ENCODE measurements at places on chromosomes 11 and 22.

DNA sequence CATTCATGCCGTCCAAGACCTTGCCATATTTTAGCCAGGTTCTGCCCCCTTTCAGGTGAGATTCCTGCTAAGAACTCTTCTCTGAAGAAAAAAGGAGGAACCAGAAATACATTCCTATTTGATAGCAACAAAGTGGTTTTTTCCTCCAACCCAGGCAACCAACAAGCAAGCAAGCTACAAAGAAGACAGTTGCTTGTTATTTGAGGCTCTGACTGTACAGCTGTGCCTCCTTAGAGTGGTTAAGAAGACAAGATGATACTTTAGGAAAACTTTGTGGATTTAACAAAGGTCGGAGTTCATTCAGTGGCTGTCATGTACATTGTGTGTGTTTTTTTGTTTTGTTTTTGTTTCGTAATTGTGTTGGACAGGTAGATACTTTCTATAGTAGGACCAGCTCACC is 21.7 kb downstream of the TEAD1 start:
- no peak for DNase-seq

- no peak for DNase-seq
These were observed 101.7 kb upstream of the CD82 start for GRCh38 chr11:44463751-44464150.

DNA sequence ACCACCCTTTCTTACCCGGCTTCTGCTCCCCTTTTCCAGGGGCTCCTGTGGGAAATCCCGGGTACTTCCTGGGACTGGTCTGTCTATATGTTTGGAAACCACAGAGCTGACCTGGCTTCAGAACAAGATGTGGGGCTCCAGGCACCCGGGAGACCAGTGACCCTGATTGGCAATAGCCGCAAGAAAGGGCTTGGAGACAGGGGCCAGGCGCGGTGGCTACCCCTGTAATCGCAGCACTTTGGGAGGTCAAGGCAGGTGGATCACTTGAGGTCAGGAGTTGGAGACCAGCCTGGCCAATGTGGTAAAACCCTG is 3.2 kb upstream of the NEAT1 start:
- no peak for DNase-seq

DNA sequence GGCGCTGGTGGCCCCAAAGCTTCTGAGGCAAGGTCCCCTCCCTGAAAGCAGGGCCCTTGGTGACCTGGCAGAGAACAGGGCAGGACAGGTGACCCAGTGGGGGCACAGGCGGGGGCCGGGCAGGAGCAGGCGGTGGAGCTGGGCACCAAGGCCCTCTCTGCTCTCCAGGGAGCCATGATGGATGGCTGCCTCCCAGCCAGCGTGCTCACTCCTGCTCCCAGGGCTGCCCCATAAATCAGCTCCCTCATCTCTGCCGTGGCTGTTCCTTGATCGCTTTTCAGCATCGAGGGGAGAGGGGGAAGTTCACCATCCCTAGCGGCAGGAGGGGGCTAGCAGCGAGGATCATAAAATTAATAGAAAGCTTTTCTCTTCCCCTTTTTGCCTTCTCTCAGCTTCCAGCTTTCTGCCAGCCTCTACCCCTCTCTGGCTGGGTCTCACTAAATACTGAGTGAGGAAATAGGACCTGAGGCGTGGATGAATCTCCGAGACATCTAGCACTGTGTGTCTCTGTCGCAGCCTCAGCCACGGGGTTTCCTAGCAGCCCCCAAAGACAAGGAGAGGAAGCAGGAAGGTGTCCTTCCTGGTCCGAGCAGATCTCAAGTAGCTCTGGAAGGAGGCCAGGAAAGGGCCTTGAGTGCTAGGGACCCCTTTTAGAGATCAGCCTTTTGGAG is 22.2 kb upstream of the ELFN2 start:
- DNase-seq = no peak

- DNase-seq = no peak
These were observed 875 bp upstream of the STT3A start for GRCh38 chr11:125591649-125592304.

GRCh38 chr11:102204174-102204573 is 93.9 kb downstream of the YAP1 start:
- no peak for DNase-seq

DNA sequence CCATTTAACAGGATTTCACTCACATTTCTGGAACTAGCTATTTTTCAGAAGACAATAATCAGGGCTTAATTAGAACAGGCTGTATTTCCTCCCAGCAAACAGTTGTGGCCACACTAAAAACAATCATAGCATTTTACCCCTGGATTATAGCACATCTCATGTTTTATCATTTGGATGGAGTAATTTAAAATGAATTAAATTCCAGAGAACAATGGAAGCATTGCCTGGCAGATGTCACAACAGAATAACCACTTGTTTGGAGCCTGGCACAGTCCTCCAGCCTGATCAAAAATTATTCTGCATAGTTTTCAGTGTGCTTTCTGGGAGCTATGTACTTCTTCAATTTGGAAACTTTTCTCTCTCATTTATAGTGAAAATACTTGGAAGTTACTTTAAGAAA is 9.2 kb downstream of the PRSS23 start:
- DNase-seq = no peak

- no peak for DNase-seq
These were observed 1.7 kb downstream of the BAIAP2L2 start for GRCh38 chr22:38108561-38109319.

DNA sequence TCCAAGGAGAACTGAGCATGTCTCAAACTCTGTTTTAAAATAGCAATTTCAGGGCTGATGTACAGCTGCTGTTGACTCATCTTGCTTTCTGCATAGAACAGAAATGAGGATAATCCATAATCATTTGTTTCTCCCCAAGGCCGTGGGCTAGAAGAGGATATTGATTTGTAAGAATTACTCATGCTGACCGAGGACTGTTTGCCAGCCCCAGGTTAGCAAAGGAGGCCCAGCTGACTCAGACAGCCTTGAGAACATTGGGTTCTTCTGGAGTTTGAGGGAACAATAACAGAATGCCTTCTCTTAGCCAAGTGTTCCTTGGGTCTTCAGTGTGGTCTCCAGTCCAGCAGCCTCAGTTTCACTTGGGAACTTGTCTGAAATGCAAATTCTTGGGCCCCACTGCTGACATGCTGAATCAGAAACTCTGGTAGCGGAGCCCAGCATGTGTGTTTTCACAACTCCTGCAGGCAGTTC is 92.0 kb downstream of the ZC3H12C start:
- no peak for DNase-seq

DNA sequence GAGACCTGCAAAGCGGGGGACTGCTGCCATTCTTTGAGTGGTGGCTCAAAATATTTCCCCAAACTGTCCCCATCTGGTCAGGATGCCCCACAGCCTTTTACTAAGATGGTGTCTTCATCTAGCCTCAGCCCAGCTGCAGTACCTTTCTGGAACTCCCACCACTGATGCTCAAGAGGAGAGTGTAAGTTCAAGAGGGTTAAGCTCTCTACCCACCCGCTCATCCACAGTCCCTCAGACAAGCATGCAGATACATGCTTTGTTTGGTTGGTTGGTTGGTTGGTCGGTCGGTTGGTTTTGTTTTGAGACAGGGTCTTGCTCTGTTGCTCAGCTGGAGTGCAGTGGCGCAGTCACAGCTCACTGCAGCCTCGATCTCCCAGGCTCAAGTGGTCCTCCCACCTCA is 14.5 kb upstream of the CAVIN3 start:
- DNase-seq = no peak

GRCh38 chr22:43634316-43634715 is 177.8 kb downstream of the EFCAB6 start:
- no peak for DNase-seq

DNA sequence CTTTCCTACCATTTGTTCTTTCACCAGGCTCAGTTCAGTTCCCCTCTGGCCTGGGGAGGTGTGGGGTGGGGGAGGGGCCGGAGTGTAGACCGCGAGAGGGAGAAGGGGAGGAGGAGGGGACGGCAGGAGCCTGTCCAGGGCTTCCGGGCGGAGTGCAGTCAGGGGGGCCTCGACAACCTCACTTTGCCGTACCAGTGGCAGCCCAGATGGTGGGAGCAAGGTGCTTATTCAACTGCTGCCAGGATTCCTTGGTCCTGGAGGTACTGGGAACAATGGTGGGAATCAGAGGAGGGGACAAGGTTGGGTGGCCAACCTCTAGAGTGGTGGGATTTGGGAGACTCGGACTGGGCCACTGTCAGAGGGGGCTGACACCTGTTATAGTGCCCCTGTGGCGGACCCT is 1.2 kb downstream of the BACE1 start:
- DNase-seq = no peak

DNA sequence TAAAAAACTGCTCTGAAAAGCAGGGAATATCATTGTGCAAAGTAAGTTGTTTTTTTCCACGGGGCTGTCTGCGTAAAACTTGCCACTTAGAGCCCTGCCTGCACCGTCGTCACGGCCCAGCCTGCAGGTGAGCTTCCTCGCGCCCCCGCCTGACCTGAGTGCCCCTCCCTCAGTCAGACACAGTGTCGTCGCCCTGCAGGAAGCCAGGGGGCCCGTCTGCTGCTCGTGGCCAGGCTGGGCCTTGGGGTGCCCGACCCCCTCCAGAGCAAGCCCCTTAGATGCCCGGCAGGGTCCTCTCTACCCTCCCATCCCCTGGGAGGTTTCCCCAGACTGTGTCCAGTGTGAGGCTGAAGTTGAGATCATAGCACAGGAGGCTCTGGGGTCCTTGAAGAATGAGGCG is 31.6 kb downstream of the SBF1 start:
- no peak for DNase-seq

- no peak for DNase-seq
These were observed 539 bp downstream of the SLC35C1 start for GRCh38 chr11:45805305-45806071.

DNA sequence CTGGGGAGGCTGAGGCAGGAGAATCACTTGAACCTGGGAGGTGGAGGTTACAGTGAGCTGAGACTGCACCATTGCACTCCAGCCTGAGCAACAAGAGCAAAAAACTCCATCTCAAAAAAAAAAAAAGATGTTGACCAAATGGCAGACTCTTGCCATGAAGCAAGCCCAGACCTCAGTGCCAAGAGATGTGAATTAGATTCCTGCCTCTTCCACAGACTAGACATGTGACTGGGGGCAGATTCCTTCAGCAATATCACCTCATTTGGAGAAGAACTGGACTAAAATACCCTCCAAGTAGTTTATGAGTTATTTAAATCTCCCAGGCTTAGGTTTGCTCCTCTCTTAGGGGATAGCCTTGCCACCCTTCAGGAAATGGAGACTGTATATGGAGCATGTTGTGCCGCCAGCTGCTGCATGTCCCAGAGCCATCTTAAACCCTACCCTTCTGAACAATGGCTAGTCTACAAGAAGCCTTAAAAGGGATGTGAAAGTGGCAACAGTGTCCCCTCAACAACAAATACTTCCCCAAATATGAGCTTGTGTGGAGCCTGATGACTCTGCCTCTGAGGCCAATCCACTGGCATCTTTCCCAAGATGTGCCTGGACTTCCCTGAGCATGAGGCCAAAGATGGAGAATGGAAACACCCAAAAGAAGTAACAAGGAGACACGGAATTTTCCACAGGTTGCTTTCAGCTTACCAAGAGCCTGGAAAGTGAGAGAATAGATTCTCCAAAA is 763 bp upstream of the MS4A7 start:
- no peak for DNase-seq

- DNase-seq = no peak
These were observed 374.7 kb downstream of the DDX10 start for GRCh38 chr11:109039611-109040010.

DNA sequence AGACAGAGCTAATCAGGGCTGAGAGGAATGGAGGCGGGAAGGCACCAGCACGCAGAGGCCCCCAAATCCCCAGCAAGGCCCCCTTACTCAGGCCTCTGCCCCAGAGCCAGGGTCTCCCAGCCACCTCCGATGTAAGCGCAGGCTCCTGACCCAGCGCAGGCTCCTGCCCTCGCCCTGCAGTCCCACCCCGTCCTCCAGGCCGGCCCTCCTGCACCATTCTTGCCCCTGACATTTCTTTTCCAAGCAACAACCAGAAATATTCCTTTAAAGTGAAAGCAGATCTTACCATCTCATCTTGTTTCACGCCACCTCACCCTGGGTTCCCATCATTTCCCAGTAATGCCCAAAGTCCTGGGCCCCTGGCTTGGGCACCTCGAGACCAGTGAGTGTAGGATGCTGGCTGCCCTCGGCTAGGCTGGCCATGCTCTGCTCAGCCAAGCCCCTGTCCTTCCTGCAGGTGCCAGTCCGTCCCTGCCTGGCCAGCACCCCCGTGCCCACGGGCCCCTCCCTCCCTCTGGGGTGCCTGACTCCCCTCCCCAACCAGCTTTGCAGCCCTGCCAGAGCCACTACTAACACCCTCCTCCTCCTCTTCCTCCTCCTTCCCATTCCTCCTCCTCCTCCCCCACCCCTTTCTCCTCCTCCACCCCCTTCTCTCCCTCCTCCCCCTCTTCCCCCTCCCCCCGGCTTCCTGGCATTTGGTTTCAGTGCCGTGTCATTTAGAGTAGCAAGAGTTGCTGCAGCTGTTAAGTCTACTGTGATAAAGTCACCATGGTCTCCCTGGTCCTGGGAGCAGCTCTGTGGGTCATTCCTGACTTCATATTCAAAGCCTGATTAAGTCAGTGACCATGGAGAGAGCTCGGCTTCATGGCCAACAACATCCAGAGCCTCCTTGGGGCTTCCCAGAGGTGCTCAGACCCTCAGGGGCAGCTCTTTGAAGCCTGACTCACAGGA is 78.7 kb downstream of the PIWIL3 start:
- DNase-seq = no peak

DNA sequence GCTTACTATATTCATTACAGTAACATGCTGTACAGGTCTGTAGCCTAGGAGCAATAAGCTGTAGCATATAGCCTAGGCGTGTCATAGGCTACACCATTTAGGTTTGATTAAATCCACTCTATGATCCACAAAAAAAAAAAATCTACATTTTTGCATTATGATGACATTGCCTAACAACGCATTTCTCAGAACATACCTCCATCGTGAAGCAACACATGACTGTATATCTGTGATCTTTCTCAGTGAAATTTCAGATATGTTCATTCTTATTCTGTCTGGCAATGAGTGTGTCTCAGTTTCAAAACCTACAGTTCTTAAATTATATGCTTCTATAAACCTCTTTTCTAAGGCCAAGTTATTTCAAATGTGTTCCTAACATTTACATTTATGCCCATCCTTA is 140.3 kb downstream of the CADM1 start:
- DNase-seq = no peak

- no peak for DNase-seq
These were observed 1.4 kb downstream of the NECTIN1 start for GRCh38 chr11:119727523-119728151.

- no peak for DNase-seq
These were observed 9.0 kb downstream of the SYT7 start for GRCh38 chr11:61571869-61572268.

- no peak for DNase-seq
These were observed 69.5 kb upstream of the SORL1-AS1 start for GRCh38 chr11:121522043-121522941.

DNA sequence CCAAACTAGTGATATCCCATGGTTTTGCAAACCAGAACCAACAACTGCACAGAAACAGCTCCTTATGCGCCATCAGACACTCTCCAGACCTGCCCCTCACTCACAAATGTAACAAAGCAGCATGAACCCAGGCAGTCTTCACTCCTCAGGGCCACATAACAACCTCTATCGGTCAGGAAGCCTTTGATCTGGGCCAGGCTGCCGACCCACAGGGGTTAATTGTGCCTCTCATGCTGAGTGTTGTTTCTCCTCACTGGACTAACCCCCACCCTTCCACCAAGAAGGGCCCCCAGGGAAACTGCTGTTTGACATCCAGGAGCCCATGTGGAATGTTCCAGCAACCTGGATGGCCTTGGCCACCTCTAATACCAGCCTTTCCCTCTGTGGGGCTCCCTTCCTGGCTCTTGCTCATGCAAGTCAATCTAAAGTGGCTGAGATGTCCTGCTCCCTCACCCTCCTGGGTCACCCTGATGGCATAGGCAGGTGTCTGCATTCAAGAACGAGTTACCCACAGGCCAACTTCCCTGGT is 7.9 kb upstream of the RGL4 start:
- DNase-seq = no peak
